ENCODE measurements at places on chromosomes 12 and 14.

- no peak for DNase-seq
These were observed 25.2 kb upstream of the PNMA1 start for GRCh38 chr14:73739174-73739898.

GRCh38 chr14:76782885-76783566 lies 21.8 kb downstream of the VASH1 start:
- no peak for DNase-seq

GRCh38 chr12:96493106-96493505 lies 3.7 kb downstream of the CFAP54 start:
- DNase-seq = peak; percentile 34

- peak; percentile 81 for DNase-seq
These were observed 128.3 kb downstream of the AKAP6 start for GRCh38 chr14:32457213-32457920.

- peak; percentile 51 for DNase-seq
These were observed 74.6 kb upstream of the BBS10 start for GRCh38 chr12:76422543-76423438.

DNA sequence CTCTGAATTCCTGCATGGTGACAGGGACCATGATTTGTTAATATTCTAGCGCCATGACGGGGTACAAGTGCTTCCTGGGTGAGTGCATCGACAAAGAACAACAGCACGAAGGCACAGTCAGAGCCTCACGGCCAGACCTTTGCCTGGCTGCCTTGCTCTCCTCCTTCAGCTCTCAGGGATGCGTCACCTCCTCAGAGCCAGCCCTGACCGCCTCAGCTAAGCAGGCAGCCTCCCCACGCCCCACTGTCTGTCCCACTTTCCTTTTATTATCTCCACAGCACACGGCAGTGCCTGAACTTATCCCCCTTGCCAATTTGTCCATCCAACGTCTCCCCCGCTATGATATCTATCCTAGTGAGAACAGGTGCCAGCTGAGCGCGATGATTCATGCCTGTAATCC lies 16.5 kb upstream of the FZD10 start:
- DNase-seq = no peak

DNA sequence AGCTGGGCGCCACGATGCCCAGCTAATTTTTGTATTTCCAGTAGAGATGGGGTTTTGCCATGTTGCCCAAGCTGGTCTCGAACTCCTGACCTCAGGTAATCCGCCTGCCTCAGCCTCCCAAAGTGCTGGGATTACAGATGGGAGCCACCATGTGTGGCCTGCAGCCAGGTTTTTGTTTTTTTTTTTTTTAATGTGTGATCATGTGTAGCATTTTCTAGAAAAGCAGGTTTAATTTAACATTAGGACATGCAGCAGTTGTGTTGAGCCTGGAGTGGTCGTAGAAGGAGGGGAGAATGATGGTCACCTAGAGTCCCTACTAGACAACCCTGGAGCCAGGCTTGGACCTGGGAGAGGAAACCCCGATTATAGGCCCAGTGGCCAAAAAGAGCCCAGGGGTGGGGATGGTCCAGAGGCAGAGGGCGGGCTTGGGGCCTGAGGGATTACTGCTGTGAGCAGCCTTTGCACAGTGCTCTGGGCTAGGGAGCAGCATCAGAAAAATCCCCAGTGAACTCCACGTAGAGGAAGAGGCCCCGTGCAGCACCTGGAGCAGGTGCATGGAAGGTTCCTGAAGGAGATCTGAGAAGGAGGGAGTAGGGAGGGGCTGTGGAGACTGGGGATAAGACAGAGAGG lies 13.6 kb downstream of the DLK1 start:
- DNase-seq = no peak

DNA sequence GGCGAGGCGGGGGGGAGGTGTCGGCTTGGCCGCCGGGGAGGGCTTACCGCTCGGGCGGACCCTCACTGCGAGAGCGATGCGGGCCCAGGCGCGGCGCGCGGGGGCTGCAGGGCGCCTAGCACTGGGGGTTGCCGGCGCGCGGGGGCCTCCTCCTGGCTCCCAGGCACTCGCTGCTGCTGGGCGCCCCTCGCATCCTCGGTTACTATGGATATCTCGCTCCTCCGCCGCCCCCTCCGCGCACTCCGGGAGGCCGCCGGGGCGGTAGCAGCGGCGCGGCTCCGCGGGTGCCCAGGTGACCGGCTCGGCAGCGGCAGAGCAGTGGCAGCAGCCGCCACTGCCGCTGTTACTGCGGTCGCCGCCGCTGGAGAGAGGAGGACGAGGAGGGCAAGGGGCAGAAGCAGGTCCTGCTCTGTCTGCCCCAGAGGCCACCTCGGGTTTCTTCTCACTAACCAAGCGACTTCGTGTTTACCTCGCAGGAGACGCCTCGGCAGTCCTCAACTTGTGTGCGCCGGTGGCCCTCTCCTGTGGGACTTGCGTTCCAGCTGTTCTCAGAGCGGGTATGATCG lies 250.1 kb downstream of the APAF1 start:
- DNase-seq = no peak

- peak; percentile 50 for DNase-seq
These were observed 29.6 kb upstream of the NTN4 start for GRCh38 chr12:95820096-95820703.

DNA sequence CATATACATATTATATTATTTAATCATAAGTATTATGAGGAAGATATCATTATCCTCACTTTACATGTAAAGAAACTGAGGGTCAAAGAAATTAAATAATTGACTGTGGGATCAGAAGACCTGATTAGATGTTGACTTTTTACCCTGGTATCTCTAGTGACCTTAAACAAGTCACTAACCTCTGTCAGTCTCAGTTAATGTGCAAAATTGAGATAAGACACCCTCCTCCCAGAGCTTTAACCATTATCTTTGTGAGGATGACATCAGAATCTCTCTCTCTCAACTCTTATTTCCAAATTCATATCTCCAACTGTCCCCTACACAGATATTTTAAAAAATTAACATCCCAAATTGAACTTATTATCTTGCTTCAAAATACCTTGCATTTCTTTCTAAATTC lies 177.8 kb downstream of the KLHL28 start:
- no peak for DNase-seq

- no peak for DNase-seq
These were observed 308.3 kb downstream of the DAD1 start for GRCh38 chr14:22280497-22281316.

- no peak for DNase-seq
These were observed 450.8 kb downstream of the RAD51B start for GRCh38 chr14:68270342-68270741.

DNA sequence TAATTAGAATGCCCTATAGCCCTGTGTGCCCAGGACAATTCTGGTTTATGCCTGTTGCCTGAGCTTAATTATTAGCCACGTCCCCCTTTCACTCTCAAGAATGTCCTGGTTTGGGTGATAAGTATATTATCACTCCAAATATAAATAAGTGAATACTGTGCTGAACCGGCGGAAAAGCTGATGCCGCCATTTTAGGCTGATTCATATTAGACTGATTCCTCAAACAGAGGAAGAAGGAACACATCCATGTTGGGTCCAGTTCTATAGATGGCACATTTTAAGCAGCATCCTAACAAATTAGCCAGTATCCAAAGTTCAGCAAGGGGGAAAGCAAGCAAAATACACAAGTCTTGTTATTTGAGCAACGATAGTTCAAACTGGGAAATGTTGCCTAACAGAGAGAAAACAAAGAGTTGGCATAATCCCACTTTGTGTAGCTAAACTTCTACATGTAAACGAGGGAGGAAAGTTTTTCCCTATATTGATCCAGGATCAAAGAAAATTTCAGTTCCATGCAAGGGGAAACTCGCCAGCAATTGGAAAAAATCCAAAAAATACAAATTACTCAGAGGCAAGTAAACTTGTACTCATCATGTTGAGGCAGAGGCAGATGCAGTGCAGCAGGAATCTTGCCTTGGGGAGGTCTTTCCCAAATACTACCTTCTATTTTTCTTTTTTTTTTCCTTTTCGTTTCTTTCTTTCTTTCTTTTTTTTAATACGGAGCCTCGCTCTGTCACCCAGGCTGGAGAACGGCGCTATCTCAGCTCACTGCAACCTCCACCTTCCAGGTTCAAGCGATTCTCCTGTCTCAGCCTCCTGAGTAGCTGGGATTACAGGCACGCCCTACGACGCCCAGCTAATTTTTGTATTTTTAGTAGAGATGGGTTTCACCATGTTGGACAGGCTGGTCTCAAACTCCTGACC lies 96.2 kb downstream of the ITPR2 start:
- DNase-seq = peak; percentile 43

DNA sequence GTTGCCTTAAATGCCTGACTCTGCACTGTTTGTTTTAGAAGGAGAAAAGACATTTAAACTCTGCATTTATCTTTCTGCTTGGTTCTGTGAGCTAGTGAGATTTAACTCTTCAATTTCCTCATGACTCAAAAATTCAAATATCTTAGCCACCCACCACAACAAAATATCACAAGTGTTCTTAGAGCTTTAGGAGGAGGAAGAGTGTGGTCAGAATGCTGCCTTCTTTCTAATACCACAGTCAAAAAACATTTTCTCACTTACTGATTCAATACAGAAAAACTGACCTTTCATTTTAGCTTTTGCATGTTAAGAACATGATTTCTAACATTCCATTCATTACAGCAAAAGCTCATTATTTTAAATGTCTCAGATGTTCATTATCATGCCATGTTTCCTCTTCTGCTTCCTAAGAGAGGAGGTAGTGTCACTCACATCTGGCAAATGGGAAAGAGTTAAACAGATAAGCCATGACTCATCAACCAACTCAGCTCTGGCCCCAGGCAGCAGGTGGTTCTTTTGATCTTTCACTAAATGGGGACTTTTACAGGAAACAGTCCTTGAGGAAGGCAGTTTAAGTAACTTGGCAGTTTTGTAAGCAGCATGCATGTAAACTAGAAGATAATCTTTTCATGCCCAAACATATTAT lies 56.4 kb upstream of the RNU6-8 start:
- DNase-seq = peak; percentile 39

- peak; percentile 10 for DNase-seq
These were observed 129.4 kb upstream of the DNM1L start for GRCh38 chr12:32549675-32550079.

- DNase-seq = no peak
These were observed 215.4 kb downstream of the FOXN3 start for GRCh38 chr14:89201645-89202044.

DNA sequence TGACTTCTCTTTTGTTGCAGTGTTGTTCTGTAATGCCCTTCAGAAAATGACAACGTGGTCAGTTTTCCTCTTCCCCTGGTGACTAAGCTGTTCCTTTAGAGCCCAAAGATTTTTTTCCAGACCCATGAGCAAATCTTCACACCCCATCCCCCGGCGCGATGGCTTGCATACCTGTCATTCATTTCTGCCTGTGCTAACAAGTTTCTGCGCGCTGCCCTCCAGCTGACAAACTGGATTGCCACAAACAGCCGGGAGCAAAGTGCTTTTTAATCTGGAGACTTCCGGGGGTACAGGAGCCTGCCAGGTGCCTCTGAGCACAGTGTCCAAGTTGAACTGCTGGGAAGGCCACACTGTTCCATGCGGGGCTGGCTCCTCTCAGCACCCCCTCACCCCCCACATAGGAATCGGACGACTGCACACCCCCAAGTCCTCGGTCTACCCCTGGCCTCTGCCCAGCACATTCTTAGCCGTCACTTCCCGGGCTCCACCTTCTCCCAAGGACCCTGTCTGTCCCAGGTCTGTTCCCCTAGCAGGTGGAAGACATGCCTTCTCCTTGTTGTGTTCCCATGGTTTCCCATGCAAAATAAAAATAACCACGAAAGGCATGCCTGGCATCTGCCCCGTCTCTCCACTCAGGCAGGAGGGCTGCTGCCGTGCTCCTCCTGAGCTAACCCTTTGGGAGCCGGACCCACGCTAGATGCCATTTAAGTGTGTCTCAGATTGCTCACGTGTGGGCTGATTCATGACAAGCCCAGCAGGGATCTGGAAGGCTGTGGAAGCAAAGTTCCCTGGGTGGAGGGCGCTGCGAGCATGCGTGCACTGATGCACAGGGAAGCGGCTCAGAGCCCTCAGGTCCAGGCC lies 14.1 kb downstream of the RILPL1 start:
- peak; percentile 66 for DNase-seq

DNA sequence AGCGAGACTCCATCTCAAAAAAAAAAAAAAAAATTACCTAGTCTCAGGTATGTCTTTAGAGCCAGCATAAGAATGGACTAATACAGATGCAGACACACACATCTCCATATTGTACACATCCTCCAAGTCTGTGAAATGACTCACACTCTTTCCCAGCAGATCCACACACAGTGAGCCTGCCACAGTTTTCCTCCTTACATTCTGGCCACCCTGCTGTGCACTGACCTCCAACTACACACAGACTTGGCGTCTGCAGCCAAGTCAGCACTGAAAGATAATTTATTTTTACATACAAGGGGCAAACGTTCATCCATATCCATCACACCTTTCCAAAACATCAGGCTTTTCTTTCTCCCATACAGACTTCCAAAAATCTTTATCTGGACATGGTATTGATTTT lies 115.9 kb downstream of the SLC25A21 start:
- DNase-seq = peak; percentile 81

DNA sequence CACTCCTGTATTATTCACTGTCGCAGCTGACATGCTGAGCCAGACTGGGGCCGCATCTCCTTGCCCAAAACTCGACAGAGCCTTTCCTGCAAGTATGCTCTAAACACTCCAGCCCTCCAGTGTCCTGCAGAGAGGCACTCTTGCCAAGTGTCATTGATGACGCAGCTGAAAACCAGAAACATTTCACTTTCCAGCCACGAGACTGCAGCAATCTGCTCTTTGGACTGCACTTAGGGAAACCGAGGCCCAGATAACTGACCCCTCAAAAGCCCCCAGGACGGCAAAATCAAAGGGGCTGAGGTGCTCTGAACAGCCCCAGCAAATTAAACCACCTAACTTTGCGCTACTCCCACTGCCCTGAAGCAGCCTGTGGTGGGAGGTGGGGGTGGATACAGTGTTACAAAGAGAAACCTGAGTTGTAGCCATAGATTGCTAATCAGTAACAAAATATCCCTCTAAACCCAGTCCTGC lies 2.6 kb downstream of the CCDC85C start:
- DNase-seq = peak; percentile 14

DNA sequence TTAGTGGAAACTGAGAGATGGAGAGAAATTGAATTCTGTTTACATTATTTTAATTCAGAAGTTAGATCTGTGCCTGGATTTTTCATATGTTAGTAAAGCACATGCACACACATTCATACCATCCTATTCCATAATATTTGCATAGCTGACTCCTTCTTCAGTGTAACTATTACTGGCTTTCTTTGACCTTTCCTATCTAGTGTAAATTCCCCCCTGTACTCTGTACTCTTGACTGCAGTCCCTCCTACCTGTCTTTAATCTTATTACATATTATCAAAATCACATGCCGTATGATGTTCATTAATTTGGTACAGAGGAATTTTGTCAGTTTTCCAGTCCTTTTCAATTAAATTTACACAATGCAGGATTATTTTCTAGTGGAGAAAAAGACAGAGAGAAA lies 417.0 kb upstream of the SOX5 start:
- DNase-seq = no peak

Measured in fibroblast of skin of right quadriceps (primary cell).